ENCODE measurements at places on chromosomes 5 and 9.
A peak's percentile ranks its signal among the peaks of the same experiment; 100 is the strongest.

DNA sequence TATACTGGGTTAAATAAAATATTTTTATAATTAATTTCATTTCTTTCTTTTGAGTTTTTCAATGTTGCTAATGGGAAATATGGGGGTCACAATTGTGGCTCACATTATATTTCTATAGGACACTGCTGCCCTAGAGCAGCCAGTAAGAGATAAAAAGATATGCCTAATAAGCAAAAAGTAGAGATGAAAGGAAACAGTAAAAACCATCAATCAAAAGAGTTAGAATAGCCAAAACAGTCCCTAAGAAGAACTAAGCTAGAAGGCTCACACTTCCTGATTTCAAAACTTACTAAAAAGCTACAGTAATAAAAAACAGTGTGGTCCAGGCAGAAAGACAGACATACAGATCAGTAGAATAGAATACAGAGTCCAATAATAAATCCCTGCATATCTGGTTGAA, 104.4 kb downstream of the FANCC start:
- DNase-seq, result no peak

- no peak for DNase-seq
Measured at GRCh38 chr9:126461608-126462007, 135.0 kb downstream of the MVB12B start.

DNA sequence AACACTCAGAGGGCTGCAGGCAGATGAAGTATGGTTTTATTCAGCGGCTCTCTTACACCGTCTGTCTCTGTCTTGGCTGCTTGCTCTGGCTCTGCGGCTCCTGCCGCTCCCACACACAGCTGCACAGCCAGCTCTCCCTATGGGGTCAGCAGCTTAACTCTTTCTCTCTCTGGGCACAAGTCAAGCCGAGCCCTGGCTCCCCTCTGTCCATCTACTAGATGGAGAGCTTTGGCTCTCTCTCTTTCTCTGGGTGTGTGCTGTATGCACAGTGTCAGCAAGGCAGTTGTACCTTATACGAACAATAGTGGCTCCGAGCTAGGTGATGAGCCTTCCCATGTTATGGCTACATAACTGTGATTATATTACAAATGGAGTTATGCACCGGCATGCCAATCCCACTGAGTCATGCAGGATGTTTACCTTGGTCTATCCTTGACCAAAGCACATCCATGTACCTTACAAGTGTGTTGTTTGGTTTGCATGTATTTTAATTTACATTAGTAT, 19.3 kb upstream of the PPP2CA start:
- peak; percentile 50 for DNase-seq

GRCh38 chr5:41087461-41087860, 16.3 kb upstream of the MROH2B start:
- no peak for DNase-seq

- DNase-seq, result no peak
Measured at GRCh38 chr9:83312537-83312936, 225.7 kb downstream of the FRMD3 start.

DNA sequence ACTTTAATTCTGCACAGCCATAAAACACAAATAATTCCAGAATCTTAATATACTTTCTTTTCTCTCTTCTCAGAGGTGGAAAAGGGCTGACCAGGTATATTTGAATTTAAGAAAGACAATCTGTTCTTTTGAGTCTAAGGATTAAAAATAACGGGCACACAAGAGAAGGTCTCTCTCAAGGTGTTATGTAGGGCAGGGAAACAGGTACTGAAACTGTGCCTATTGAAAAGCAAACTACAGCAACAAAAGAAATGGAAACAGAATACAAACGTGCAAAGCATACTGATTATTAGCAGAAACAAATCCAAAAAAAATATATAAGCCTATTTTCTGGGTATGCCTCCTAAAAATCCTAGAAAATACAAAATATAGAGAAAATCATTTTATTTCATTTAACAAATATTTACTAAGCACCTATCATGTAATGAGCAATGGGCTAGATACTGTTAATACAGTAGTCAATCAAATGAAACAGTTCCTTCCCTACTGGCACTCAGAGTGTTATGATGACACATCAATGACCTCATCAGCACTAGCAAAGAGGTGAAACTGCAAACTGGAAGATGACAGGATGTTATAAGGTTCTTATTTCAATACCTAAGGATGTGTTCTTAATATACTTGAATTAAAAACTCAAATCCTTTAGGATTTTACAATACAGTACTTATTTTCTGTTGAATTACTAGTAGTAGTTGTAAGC, 87.7 kb downstream of the AUH start:
- no peak for DNase-seq

GRCh38 chr5:145479271-145479670, 355.9 kb downstream of the PRELID2 start:
- no peak for DNase-seq

- no peak for DNase-seq
Measured at GRCh38 chr9:104997536-104997935, 69.6 kb upstream of the ABCA1 start.

- DNase-seq, result no peak
Measured at GRCh38 chr5:112697322-112697721, 40.4 kb upstream of the APC start.

- no peak for DNase-seq
Measured at GRCh38 chr9:70165006-70165602, 93.7 kb upstream of the SMC5 start.

GRCh38 chr9:96441798-96442445, 8.0 kb upstream of the HABP4 start:
- DNase-seq, result no peak

DNA sequence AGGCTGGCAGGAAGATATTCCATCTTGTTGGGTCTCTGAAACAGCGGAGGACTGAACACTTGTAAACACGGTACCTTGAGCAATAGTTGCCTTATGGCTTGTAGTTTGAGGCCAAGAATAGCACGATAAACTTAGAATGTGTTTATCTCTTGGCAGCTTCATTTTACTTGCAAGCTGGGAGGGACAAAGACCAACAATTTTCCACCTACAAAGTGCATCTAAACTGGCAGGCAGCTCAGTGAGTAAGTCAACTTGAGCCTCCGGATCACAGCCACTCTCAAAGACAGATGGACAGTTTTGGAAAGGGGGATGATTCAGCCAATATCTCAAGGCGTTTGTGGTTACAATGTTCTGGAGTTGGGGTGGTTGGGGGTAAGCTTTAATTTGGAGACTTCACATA, 652.6 kb downstream of the CETN3 start:
- no peak for DNase-seq

DNA sequence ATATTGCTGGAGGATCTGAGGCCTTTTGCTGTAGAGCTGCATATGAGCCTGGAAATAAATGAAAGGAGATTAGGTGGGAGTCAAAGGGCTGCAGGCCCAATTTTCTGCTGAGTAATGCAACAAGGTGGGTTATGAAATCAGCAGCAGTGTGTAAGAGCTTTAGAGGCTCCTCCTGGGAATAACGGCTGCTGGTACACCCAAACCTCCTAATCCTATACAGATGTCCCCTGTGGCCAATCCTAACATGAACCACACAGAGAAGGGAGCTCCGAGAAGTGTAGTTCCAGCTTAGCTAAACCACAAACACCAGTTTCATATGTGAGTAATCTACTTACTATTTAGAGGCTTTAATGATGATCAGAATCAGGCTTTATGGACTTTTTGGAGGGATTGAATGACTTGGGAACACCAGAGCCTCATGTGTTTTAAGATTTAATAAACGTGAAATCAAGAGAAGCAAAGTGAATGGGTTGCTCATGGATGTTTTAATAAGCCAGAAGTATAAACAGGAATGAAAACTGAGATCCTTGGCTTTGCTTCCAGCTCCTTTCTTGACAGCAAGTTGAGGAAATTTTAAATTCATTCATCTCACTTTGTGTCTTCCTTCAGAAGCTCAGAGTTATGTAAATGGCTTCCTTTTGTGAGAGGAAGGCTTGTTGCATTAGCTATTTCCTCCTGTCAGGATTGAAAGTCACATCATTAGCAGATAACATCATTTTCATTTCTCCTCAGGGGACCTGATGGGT, 437.5 kb downstream of the TMEM232 start:
- peak; percentile 50 for DNase-seq

DNA sequence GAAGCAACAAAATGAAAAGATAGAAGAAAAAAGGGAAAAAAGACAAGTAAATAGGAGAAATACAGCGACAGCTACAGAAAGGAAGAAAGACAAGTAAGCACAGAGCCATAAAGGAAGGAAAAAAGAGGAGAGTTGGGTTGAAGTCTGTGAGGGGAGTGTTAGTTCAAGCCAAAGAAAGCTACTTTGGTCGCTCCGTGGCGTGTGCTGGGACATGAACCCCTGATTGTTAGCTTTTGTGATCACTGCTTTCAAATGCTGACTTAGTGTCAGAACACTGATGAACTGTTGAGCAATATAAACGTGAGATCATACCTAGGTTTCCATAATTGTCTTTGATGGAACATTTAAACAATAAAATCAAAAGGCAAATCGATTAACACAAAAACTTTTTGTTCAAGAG, 370.1 kb downstream of the TMEM161B start:
- DNase-seq, result no peak

DNA sequence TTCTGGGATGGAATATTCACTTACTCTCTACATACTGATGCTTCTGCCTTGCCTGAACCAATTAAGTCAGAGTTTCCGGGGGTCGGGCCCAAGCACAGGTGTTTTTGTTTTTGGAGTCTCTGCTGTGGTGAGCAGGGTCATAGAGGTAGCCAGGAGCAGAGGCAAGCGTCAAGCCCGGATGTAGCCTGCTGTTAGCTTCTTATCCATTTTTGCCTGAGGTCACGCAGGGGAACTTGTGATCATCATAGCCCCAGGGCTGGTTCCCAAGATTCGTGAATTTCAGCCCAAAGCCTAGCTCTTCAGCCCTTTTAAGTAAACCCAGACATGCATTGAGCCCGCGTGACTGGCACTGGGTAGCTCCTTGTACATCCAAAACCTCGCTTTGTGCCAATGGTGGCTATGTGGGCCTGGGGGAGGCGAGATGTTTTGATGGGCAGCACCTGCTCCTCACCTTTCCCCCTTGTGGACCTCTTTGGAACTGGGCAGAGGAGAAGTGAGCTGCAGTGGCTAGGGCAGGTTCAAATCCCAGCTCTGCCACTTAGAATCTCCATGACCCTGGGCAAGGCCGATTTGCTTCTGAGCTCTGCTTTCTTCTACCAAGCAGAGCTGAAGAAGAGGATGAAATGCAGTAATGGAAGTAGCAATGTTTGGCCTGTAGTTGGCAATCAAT, 33.7 kb downstream of the FGF18 start:
- DNase-seq, result no peak

- DNase-seq, result peak; percentile 74
Measured at GRCh38 chr5:123439709-123440108, 16.5 kb upstream of the CEP120 start.

- no peak for DNase-seq
Measured at GRCh38 chr9:78320875-78321496, 24.1 kb downstream of the PSAT1 start.

GRCh38 chr9:78030553-78031443, 813 bp downstream of the GNAQ start:
- DNase-seq, result no peak

- no peak for DNase-seq
Measured at GRCh38 chr5:109714592-109714991, 24.9 kb downstream of the MAN2A1 start.

GRCh38 chr9:105157171-105157583, 87.3 kb upstream of the SLC44A1 start:
- DNase-seq, result peak; percentile 56

DNA sequence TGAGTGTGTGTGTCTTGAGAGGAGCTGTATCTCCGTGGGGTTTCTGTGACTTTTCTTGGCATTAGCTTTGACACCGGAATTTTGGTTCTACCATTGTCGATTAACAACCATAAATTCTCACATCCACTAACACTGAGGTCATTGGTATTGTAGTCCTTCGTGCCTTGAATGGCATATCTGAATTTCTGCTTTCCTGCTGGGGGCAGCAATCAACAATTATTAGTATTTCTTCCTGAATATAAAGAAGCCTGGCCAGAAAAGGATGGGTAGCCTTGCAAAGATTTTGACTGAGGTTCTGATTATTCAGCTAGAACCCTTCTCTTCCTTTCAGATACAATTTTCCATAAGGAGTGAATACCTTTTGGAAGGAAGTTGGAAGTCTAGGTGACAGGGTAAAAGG, 33.5 kb upstream of the SHOC1 start:
- DNase-seq, result no peak

- DNase-seq, result no peak
Measured at GRCh38 chr9:127121628-127122175, 733 bp downstream of the ANGPTL2 start.

- no peak for DNase-seq
Measured at GRCh38 chr5:135232958-135233357, 166.1 kb downstream of the MACROH2A1 start.

DNA sequence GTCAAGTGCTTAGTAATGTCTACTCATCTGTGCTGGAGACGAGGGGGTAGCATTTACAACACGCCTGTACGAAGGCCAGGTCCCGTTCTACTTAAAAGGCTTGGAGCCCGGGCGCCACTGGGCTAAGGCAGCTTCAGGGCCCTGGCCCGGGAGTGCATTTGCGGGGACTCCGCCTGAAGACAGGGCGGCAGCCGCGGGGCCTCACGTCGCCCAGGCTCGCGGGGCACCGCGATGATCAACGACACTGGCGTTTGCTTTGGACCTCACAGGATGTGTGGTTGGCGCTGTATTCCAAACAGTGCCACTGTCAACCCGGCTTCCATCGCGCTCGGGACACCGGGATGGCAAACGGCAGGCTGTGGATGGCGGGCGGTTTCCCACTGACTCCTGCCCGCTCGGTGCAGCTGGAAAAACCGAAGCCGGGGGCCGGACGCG, 1.1 kb upstream of the TENT4A start:
- no peak for DNase-seq

GRCh38 chr5:1510631-1511030, 13.1 kb downstream of the LPCAT1 start:
- DNase-seq, result no peak

DNA sequence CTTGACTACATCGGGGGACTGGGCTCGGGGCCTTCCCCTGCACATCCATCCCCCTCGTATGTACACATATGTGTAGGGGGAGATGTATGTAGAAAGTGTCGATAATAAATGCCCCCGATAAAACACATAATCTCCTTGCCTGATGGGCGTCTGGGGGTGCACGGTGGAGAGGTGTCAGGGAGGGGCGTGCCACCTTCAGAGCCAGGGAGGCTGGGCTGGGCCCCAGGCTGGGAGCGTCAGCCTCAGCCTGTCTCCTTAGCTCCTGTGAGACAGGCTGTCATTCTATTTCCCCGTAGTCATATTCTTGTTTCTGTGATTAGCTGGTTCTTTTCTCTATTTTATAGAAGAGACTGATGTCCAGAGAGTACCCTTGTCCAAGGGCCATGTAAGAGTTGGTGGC, 4.7 kb upstream of the RXRA start:
- DNase-seq, result no peak

GRCh38 chr9:125760537-125760936, 13.4 kb downstream of the PBX3 start:
- DNase-seq, result no peak
